ENCODE measurements at places on chromosomes 4 and X.

GRCh38 chrX:21939906-21940305 lies 603 bp upstream of the SMS start:
- DNase-seq = no peak

- no peak for DNase-seq
Observed at GRCh38 chr4:186851291-186852072, 127.8 kb upstream of the FAT1 start.

DNA sequence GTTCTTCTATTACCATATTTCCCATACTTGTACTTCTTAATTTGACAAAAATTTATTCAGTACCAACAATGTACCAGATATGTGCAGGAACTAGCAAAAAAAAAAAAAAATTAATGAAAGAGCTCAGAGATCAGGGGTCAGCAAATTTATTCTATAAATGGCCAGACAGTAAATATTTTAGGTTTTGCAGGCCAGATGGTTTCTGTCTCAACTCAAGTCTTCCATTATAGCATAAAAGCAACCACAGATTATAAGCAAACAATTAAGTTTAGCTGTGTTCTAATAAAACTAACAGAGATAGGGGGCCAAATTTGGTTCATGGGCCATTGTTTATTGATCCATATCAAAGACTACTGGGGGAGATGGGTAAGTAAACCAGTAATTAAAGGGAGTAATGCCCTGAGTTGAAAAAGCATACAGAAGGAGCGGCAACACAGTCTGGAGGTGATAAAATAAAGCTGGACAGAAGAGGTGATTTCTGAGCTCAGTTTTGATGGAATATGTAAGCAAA lies 19.3 kb downstream of the NEK1 start:
- no peak for DNase-seq

- DNase-seq = no peak
Observed at GRCh38 chrX:154714925-154715324, 36.0 kb downstream of the GAB3 start.

DNA sequence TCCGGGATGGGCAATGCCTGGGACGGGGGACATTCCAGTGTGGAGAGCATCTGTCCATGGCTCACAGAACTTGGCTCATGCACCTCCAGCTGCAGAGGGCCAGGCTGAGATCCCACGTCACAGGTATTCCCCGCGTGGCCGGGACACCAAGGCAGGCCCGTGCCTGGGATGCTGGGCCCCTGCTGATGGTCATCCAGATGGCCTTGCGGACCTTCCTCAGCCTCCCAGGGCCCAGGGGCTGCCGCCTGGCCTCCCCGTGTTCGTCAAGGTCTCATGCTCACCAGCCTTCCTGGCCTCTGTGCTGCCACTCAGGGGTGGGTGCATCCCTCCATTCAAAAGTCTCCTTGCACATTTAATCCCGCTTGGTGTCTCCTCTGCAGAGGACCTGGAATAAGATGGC lies 40.9 kb upstream of the LRPAP1 start:
- no peak for DNase-seq

- peak; percentile 81 for DNase-seq
Observed at GRCh38 chrX:15737959-15738902, at the start of gene CA5B. TSS of gene CA5B (plus strand) at chrX:15738270. CDS start at chrX:15750024, 11,754 bp downstream.

GRCh38 chrX:139563251-139563650 lies 32.7 kb downstream of the F9 start:
- DNase-seq = no peak

- no peak for DNase-seq
Observed at GRCh38 chrX:8728932-8729535, 2.9 kb downstream of the ANOS1 start.

GRCh38 chr4:109067508-109068235 lies 234.8 kb downstream of the COL25A1 start:
- no peak for DNase-seq

GRCh38 chr4:176102414-176103063 lies 36.9 kb downstream of the WDR17 start:
- DNase-seq = no peak

DNA sequence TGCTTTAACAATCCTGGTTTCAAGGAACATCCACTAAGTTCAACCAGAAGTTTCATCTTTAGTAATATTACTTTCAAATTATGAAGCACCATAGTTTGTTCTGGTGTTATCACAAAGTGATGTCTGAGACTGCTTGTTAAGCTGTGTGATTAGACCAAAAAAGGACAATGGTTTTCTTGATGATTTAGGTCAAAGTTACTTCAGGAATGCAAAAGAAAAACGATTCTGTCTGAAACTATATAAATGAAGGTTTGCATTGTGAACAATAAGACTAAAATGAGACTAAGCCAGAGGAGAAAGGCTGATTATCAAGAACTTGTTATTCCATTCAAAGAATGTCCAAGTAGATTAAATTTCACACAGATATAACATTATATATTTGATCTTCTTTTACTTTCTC lies 122.4 kb upstream of the ETNPPL start:
- DNase-seq = no peak

DNA sequence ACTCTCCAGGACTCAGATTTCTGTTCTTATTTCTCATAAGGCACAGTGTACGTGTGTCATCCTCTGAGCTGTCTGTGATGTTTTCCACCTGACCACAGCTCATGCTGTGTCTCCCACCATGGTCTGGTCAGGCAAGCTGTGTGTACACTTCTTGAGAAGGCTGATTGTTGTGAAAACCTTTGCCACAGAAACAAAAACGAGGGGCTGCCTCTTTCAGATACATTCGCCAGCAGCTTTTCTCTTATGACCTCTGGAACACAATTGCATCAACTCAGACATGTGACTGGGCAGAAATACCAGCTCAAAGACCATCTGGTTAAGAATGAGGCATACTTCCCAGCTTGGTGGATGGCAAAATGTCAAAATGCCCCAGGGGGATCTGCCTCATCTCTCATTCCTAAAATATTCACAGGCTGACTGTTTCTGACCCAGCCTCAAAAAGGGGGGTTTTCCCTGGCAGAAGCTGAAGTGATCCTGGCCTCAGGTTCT lies 46.1 kb downstream of the PGRMC2 start:
- DNase-seq = no peak

All from hypothalamus (tissue), 51 donors.